ENCODE measurements at places on chromosomes 16 and 17.

- DNase-seq, result no peak
Measured at GRCh38 chr17:64255764-64256163, 7.3 kb downstream of the TEX2 start.

GRCh38 chr17:2394775-2395201, 6.1 kb downstream of the MNT start:
- DNase-seq, result no peak

GRCh38 chr17:58517378-58517927, 3.0 kb upstream of the MTMR4 start:
- DNase-seq, result no peak

GRCh38 chr16:19008245-19009169, 24.8 kb downstream of the TMC7 start:
- DNase-seq, result peak; percentile 72

- peak; percentile 25 for DNase-seq
Measured at GRCh38 chr17:82239401-82239925, 10.6 kb downstream of the SLC16A3 start.

DNA sequence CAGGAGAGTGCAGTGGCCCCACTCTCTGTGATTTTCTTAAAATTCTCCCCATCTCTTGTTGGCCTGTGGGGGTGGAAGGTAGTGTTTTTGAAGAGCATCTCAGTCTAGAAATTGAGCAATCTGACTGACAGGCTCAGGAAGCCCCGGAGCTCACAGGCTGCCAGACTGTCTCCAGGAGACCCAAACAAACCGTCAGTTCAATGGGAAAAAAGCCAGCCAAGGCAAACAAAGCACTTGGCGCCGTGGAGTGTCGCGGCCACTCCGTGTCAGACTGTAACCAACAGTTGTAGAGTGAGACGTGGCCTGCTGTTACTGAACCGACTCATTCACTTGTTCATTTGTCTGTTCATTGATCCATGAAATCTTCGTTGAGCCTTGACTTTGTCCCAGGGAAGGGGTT, 33.7 kb downstream of the RGS9 start:
- DNase-seq, result peak; percentile 24

DNA sequence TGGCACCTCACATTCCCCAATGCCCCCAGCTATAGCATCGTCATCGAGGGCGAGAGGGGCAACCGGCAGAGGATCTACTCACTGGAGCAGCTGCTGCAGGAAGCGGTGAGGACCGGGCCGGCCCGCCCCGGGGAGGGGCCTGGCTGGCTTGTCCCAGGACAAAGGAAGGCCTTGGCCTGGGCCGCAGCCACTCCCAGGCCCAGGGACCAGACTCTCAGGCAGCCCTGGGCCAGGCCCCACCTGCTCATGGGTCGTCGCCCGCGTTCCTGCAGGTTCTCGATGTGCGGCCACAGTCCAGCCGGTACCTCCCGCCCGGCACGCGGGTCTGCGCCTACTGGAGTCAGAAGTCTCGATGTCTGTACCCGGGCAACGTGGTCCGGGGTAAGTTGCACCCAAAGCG, 53.4 kb downstream of the ACTG1 start:
- no peak for DNase-seq

DNA sequence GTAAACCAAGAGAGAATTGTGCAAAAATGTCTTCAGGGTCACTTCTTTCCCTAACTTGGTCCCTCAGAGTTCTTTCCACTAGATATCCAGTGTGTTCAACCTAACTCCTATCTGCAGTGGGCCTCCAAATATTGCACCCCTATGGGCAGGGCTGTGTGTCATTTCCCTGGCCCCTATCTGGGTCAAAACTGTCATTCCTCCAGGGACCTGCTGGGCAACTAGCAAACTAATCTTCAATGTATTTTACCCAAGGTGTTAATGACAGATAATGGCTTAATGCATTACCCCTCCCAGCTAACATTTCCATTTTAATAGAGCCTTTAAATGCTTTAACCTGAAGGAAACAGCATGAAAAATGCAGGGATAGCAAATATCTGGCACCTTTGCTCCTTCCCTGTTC, 25.8 kb upstream of the SKAP1 start:
- no peak for DNase-seq

- DNase-seq, result no peak
Measured at GRCh38 chr16:89357055-89357816, 133.1 kb downstream of the ANKRD11 start.

- DNase-seq, result no peak
Measured at GRCh38 chr17:29571486-29571882, 3.0 kb downstream of the TP53I13 start.

DNA sequence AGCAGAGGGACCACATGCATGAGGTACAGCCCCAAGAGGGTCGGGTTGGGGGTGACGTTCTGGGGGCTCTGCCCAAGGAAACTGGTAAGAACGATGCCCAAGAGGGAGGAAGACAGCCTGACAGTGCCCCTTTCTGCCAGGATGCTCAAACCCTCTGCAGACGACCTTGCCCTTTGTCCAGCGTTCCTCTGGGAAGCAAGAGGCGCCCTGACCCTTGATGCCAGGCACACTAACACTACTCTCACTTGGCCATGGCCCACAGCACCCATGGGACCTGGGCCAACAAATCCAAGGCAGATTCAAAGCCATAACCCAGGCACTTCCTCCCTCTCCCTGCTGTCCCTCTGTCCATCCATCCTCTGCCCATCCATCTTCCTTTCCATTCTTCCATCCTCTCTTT, 20.4 kb downstream of the TK2 start:
- DNase-seq, result no peak

DNA sequence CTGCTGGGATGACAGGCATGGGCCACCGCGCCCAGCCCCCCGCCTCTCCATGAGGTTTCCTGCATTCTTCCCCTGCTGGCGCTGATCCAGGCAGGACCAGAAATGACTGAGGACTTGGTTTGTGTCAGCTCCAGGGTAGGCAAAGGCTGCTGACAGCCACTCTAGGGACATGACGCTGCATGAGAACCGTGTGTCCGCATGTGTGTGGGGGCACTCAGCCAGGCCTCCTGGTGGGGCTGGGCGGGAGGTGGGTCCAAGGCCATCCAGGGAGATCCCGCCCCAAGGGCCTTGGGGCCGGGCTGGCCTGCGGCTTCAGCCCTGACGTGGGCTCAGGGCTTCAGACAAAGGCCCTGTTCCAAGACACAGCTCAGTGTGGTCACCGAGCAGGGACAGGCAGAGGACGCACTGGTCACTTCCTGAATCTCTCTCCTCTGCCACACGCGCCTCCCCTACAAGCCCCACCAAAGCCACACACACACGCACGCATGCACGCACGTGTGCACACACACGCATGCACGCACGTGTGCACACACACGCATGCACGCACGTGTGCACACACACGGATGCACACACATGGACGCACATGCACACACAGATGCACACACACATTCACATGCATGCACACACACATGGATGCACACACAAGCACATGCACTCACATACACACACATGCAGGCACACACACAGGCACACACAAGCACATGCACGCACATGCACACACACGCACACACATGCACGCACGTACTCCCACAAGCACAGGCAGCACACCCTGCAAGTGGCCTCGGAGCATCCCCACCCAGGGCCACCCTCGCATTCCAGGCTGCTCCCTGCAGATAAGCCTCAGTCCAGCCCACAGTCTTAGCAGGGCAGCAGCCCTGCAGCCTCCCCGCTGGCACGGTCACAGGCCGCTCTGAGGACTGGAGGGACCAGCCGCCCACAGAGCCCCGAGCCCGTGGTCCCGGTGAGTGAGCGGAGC, 5.3 kb upstream of the TMEM204 start:
- DNase-seq, result peak; percentile 11

DNA sequence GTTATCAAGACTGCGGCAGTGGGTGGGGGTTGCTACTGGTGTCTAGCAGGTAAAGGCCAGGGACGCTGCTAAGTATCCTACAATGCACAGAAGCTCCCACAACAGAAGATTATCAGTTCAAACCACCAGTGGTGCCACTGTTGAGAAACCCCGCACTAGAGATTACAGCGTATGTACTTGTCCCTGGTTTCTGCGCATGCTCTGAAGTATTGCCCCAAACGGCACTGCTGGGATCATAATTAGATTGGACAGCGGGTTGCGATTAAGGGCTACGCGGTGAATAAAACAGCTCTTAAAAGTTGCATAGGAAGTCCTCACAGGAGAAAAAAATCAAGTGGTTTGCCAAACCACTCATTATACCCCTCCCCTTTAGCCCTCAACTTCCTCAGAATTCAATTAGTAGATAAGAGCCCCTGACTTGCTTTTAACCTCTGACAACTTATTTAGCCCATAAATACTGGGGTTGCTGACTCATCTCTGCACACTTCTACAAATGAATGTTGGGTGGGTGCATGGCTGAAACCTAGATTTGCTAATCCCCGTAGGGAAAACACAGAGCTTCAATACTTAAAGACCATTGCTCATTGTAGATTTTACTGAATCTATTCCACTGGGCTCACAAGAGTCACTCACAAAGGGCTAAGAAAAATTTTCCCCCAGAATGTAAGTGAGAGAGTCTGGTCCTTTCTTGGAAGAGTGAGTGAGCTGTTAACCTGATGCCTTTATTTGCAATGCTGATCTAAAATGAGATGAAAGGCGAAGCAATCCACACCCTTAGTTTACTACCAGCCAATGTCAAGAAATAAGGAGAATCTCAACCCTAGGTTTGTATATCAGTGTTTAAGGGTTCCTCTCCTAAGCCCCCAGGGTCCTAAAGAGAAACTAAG, 91.8 kb downstream of the RGS9 start:
- peak; percentile 92 for DNase-seq

DNA sequence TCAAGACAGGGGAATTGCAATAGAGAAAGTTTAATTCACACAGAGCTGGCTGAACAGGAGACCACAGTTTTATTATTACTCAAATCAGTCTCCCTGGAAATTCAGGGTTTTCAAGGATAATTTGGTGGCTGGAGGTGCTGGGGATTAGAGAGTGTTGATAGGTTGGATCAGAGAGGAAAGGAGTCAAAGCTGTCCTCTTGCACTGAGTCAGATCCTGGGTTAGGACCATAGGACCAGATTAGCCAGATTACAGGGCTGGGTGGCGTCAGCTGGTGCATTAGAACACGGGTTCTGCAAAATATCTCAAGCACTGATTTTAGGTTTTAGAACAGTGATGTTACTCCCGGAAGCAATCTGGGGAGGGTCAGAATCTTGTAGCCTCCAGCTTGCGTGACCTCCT, 1.8 kb upstream of the NSMCE1 start:
- no peak for DNase-seq

- DNase-seq, result no peak
Measured at GRCh38 chr16:89828870-89829629, 775 bp downstream of the SPIRE2 start.

GRCh38 chr16:10752843-10753523, 9.3 kb downstream of the NUBP1 start:
- DNase-seq, result no peak

DNA sequence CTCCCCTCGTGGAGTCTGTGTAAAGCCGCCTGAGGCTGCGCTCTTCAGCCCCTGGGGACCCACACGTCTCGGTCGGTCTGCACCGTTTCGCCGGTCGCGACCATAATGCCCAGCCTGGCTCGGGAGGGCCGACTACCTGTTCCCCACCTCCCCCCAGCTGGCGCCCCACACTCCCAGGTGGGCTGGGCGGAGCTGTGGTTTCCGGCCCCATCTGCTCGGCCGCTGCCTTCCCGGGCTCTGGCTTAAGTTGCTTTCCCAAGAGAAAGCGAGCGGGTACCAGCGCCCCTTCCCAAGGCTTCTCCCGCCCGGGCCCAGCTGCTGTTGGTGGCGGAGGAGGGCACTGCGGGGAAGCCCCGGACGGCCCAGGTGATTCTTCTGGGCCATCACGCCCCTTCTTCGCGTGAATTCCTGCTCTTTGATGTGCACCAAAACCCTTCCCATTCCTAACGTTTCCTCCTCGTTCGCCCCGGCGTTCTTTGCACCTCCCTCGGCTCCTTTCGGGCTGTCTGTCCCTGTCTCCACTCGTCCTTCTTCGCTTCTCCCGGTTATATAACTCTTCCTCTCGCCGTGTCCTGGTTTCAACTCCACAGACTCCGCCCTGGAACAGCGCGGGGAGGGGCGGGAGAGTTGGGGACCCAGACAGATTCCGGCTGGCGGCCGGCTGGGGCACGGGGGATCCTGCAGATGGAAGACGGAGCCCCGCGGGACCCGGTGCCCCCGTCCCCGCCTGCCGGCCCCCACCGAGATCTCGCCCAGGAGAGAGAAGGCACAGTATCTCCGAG, 2.0 kb downstream of the KDM6B start:
- DNase-seq, result peak; percentile 64

DNA sequence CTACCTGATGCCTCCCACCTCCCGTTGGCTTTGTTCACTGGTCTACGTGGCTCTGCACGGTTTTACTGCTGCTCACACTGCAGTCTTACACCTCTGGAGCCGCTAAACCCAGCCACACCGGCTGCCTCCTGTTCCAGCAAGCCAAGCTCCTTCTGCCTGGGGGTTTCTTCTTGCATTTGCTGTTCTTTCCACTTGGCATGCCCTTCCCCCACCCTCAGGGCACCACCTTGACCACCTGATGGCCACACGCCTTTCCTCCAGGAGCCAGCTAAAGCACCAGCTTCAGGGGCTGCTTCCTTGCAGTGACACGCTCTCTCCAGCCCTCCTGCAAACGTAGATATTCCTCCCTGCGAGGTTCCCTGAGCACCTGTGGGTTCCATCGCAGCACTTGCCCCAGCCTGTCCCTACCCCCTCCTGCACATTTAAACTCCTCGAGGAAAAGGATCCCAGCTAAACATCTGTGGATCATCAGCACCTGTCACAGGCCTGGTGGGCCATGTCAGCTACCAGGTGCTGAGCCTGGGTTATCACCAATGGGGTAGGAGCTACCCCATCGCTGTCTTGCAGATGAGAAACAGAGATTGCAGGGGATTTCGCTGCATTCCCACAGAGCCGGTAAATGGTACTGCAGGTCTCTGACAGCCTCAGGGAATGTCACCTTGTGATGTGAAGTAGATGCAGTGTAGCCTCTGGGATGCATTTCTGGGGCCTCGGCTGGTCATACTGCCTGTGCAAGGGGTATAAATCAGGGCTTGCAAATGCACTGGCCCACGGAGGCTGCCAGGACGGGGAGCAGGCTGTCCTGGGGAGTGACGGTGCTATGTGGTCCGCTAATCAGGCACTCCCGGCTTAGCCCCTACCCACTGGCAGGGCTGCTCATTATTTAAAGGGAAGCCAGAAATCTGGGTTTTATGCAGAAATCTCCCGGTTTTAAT, 285.2 kb downstream of the CPPED1 start:
- no peak for DNase-seq

- no peak for DNase-seq
Measured at GRCh38 chr16:73739049-73739769, 557.4 kb upstream of the PSMD7 start.

DNA sequence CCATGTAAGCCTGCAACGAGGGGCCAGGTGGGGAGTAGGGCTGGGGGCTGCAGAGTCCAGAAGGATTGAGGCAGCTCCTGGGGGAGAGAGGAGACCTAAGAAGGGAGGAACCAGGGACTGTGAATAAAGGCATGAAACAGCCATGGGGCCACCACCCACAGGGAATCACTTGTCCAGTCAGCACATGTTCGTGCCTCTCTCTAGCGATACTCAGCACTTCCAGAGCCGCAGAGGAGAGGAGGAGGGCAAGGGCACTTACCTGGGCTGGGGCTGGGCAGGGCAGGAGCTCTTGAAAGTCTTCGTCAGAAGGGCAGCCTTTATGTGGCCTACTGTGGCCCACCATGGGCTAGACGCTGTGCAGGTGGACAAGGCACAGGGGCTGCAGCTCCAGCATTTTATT, 24.2 kb downstream of the CACNA1G start:
- no peak for DNase-seq

GRCh38 chr16:69482410-69482991, 58.1 kb downstream of the CYB5B start:
- DNase-seq, result no peak
